ENCODE measurements at places on chromosomes 6 and 20.

GRCh38 chr6:111367393-111368088 is 115.5 kb downstream of the REV3L start:
- no peak for DNase-seq

GRCh38 chr6:69580706-69581105 is 216.1 kb downstream of the LMBRD1 start:
- no peak for DNase-seq

DNA sequence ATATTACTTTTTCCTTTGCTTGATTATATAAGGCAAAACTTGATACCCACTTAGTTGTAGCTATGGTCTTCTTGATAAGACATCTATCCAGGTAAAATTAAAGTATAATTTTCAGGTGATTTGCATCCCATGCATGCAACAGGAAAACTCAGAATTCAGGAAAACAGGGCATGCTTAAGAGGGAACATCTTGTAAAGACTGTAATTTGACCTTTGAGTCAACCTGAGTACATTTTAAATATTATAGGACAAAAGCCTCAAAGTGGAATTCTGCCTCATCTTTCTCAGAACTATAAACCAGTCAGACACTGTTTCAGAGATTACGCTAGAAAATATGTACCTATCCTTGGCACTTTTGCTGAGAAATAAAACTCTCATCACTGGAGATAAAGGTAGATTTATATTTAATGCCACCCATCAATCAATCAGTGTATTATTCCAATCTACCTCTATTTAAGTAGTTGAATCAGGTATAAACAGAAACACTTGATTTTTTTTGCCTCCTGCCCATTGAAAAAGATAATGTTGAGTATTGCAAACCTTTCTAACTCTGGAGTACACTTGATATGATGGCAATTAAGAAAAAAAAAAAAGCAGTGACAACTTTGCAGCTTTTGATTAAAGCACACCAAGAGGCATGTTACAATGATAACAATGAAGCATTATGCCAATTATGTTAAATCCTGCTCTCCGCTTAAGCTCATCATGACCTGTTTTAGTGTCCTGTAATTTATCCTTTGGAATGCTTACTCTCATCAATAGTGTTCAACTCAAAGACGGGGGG is 2.8 kb downstream of the CITED2 start:
- DNase-seq, result no peak

DNA sequence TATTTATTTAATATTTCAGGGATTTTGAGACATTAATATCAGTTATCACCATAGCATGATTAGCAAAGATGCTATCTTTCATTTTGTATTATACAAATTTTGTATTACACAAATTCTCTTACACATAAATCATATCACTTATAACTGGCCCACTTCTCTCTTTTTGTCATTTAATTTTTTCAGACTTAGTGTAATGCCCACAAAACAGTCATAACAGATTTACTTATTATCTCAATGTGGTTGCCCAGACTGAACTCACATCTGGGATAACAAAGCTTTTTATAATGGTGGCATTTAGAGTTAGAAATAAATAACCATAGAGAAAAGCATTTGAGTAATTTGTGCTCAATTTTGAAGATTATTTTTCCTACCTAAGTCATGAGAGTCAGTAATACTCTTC is 148.3 kb downstream of the TFAP2B start:
- DNase-seq, result no peak

Data from stimulated activated CD4-positive, alpha-beta T cell treated with anti-CD3 and anti-CD28 coated beads, Interleukin-15, amount 100 ng/mL, for 48 hours (primary cell).